Activated CD4-positive, alpha-beta T cell treated with anti-CD3 and anti-CD28 coated beads for 24 hours (primary cell): ENCODE measurements at places on chromosomes 4 and X.

DNA sequence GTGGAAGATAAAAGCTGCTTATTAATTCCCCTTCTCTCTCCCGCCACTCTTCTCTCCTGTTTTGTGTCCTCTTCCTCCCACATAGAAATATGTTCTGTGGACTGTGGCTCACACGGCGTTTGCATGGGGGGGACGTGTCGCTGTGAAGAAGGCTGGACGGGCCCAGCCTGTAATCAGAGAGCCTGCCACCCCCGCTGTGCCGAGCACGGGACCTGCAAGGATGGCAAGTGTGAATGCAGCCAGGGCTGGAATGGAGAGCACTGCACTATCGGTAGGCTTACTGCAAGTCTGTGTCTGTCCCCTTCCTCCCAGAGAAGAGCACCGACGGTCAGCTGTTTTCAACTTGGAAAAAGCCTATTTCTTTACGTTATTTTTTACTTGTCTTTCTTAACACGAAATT, 229.1 kb downstream of the DCTD start:
- DNase-seq: no peak

DNA sequence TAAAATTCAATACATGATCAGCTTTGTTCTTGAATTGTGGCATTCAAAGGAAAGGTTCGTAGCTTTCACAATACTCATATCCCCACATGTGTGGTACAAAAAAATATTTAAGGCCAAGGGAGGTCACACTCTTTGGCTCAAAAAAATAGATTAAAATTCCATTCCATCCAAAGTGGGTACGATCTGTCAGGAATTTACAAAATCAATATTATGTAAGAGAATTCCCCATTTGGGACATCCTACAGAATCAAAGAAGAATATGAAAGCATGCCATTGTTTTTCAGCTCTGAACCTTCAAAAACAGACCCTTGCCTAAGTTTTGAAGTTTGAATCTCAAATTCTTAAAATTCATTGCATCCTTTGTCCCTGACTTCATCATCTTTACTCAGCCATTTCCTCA, 85.8 kb downstream of the MID1 start:
- DNase-seq: no peak

DNA sequence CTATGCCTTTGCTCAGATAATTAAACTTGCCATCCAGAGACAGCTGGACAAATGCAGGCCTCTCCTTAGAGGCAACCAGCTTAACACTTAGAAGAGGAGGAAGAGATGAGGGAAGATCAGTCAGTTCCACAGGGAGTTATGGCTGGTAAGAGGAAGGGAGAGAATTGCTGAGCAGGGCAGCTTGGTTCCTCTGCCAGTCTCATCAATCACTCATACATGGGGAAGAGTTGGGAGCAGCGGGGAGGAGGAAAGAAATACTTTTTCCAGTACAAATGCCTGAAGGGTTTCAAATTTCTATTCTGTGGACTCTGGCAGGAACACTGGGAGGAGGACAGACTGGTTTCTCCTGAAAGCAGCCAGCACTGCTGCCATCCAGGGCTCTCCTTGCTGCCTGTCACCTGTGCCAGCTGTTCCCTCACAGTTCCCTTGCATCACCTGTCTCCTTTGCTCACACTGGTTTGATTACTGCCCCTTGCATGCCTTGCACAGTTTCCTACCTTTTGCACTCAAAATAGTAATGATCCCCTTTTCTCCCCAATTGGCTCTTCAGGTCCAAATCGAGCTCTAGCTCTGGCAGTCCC, 59.5 kb downstream of the PGRMC2 start:
- DNase-seq: no peak

GRCh38 chrX:136768469-136769084, 12.2 kb downstream of the ARHGEF6 start:
- DNase-seq: no peak

- no peak for DNase-seq
These were observed 834.4 kb upstream of the SLIT2 start for GRCh38 chr4:19417256-19417655.

GRCh38 chrX:71154196-71154595, 9.6 kb downstream of the NLGN3 start:
- no peak for DNase-seq

DNA sequence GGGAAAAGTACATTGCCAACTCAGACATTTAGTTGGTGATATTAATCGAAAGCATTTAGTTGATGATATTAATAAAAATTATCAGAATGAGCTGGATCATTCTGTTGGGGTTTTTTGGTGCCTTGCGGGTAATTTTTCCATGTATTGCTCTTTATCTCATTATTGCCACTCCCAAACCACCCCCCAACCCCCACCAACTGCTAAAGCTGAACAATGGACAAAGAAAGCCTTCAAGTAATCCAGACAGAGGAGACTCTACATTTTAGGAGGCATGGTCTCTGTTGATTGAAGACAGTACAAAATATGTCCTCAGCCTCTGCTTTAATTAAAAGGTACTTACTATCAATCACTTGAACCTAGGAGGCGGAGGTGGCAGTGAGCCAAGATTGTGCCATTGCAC, 22.5 kb downstream of the PDK3 start:
- no peak for DNase-seq

DNA sequence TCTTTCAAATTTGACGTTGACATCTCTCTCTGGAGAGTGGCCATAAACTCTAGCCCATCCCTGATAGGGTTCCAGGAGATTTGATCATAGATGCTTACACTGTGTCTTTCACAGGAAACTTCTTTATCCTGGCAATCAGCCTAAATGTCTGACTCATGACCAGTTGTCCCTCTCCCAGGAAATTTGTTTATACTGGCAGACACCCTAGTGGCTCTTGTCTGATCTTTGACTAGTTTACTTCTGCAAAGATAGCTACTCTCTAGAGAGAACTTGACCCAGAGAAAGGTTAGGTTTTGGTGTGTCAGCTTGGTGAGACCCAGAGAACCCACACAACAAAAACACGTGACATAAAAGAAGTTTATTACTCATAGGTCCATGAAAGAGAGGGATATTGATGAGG, 509.8 kb downstream of the CENPC start:
- DNase-seq: no peak

DNA sequence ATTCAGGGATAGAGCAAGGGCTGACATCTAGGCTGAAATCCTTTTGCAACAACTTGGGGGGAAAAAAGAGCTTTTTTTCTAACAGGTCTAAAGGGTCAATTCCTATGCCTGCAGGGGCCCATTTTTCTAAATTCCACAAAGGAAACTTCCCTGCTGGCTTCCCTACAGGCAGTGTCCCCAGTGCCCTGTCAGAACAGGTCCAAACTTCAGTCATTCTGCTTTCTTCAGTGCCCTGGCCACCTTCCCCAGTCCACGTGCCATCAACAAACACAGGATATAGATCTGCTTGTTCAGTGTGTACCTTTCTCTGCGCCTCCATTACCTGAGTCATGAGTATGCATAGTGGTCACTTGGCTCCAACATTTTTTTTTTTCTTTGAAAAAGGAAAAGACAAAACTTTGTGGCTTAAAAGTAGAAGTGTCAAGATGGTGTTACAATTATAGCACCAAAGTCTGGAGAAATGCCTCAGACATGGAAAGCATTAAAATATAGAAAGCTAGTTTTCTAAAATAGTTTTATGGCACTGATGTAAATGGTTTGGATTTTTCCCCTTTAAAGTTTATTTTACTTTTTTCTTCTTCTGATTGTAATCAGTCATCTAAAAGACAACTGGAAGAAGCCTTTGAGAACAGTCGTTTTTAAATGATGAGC, 84.0 kb upstream of the JADE1 start:
- DNase-seq: no peak

- DNase-seq: no peak
These were observed 68.0 kb downstream of the RGS12 start for GRCh38 chr4:3360777-3361176.

DNA sequence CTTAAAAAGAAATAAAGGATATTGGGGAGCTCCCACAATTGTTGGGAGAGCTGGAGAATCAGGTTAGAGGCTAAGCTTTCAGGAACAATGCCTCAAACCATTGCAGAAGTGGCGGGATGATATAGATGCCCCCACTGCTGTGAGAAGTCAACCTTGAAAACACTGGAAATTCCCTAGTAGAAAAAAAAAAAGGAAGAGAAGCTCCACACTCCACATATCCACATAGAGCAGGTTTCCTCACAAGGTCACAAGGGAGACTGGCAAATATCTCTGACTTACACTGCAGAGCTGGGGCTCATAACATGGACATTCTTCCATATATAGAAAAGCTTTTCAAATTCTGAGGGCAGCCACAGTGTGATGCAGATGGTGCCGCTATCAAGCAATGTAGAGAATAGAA, 22.7 kb upstream of the OGT start:
- no peak for DNase-seq

DNA sequence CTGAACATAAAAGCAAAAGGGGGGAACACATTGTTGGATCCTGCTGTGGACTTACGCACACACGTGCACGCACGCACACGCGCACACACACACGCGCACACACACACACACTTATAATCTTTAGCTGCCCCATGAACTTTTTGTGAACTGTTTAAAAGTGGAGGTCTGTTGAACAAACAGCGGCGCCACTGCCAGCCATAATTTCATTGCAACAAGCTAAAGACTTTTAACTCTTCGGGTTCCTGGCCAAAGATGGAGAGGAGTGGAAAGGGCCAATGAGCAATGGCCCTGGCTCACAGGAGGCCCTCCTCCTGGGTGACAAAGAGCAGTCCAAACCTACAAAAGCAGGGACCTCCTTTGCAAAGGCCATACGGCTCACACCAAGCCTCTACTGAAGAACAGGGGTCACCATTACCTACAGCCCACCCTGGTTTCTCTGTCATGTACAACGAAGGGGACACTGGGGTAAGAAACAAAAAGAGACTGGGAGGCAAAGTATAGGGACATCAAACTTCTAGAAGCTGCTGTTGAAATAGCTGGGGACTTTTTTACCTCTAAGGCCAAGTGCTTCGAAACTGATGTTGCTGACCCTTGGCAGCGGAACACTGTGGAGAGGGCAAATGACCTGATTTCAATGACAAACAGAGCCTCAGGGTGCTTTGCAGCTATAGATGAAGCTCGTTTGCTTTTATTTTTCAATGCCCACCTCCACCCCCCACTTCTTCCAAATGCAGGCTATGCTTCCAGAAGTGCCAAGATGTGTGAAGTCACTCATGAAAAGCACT, 16.7 kb downstream of the BCOR start:
- no peak for DNase-seq

DNA sequence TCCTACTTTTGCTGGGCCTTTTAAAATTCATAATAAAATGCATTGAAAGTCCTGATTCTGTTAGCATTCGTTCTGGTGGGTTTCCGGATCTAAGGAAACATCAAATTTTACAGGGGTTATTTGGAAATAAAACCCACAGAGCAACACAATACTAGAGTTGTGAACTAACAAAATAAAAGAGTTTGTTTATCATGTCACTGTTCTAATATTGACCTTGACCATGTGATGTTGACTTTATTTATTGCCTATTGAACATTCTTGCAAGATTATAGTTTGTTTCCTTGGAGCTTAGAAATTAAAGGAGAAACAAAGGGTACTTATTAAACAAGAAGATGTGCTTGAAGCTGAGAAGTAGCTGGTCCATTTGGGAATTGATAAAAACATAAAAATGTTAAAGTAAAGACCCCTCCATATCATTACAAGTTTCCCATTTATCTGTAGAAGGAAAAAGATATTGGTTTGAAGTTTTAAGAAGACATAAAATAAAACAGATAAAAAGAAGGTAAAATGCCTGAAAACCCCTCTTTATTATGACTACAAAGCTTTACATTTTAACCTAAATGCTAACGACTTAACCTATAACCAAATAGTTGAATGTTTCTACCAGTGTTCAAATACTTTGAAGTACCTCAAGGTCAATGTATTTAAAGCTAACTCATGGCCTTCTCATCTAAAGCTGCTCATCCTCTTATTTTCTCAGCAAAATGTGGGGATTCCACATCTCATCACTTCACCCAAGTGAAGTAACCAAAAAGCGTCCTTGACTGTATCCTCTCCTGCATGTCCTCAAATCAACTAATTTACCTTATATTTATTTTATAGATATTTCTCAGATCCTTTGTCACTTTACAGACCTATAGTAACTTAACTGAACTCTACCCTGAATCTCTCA, 179.6 kb downstream of the GASK1B start:
- no peak for DNase-seq

GRCh38 chrX:112266136-112266535, 183.6 kb upstream of the TRPC5 start:
- DNase-seq: no peak

GRCh38 chrX:34813618-34814017, 129.0 kb upstream of the FAM47B start:
- DNase-seq: no peak

DNA sequence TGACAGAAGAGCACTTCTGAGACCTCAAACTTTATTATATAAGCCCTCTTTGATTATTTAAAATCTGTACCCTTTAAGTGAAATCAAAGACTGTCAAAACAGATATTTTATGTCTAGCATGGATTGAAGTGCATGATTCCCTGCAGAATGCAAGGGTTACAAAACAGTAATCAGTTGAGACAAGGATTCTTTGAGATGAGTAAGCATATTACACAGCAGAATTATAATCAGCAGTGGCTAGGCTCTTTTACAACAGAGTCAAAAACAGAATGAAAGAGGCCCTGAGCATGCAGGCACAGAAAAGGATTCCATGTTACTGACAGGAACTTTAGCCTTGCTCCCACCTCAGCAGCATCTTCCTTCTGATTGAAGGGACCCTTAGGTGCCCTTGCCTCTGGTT, 487.9 kb upstream of the GALNT7 start:
- no peak for DNase-seq

- DNase-seq: no peak
These were observed 3.8 kb upstream of the CXCL9 start for GRCh38 chr4:76011018-76011670.

DNA sequence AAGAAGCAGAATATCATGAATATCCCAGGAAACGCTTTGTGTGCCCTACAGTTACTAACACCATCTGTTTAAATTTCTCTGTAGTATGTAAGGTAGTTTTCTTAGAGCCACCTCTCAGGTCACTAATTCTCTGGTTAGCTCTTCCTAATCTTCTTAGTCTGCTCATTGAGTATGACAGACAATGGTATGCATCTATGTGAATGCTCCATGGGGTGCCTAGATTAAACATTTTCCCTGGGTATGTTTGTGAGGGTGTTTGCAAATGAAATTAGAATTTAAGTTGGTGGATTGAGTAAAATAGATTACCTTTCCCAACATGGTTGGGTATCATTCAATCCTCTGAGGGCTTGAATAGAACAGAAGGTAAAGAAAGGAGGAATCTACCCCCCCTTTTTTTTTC, 233.0 kb downstream of the PCDH18 start:
- no peak for DNase-seq

DNA sequence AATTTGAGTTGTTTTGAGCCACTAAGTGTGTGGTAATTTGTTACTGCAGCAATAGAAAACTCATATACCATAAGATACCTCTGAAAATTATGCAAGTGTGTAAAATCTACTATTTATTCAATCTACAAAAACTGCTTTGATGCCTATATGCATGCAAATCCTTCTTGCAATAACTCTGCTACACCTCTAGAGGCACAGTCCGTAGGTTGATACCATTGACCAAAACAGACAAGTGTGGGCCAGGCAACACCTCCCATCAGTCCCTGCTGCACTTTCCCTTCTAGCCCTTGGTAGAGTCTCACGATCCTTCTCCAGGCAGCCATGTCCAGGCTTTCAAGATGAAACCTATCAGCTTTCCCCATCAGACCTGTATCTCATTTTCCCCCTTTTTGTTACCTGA, 48.8 kb upstream of the FAM9A start:
- DNase-seq: no peak
